SW480 (cell line): ENCODE measurements at places on chromosomes 1 and 21.

DNA sequence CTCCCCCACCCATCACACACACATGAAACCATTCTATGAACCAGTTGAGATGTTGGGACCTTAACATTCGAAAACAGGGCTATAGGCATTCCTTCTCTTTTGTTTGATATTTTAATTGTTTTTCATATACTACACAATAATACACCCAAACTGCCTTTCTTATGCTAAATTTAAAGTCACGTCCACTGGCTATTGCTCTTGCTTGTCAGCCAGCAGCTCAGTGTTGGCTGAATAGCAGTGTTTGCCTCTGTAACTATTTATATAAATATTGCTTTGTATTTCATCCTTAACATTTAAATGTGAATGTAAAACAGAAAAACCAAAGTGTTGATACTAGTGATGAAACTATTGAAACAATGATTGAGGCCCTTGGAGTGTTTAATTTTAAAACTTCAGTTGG is 234.4 kb upstream of the KCNK2 start:
- DNase-seq, result no peak

- DNase-seq, result no peak
Measured at GRCh38 chr1:39124282-39124681, 80.2 kb upstream of the MACF1 start.

DNA sequence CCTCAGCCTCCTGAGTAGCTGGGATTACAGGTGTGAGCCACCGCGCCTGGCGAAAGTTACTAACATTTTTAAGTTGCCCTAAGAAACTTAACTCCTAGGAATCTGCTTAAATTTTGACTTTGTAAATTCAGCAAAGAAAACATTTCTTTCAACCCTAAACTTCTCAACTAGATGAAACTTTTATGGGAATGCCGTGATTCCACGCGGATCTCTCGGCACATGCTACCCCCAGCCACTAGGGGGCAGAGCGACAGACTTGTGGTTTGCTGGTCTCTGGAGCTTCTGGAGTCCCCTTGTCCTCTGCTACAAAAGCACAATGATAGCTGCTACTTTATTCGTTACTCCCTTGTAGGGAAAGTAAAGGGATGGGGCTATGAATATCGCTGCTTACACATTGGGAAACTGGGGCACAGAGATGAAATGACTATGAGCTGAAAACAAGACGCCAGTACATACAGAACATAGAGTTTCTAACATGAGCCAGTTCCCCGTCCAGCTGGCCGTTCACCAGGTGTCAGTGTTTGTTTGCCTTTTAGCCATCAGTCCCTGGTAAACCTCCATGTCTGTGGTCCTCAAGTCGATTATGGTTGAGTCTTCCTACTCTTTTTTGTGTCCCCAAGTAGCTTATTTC is 114.7 kb downstream of the PBX1 start:
- no peak for DNase-seq

DNA sequence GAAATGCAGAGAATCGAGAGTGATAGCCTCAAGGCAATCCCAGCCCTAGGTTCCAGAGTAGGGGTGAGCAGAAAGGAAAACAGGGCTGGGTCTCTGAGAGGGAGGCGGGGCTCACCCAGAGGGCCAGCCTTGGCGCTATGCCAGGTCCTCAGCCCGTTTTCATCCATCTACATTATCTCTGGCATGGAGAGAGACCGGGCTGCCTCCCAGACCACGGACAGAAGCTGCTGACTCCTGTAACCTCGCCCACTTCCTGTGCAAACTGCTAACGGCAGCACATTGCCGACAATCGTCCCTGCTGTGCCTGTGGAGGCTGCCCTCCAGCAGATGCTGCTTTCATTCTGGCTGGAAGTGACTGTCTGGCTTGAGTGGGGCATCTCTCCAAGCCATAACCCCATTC is 569.1 kb downstream of the NPHP4 start:
- DNase-seq, result peak; percentile 61

DNA sequence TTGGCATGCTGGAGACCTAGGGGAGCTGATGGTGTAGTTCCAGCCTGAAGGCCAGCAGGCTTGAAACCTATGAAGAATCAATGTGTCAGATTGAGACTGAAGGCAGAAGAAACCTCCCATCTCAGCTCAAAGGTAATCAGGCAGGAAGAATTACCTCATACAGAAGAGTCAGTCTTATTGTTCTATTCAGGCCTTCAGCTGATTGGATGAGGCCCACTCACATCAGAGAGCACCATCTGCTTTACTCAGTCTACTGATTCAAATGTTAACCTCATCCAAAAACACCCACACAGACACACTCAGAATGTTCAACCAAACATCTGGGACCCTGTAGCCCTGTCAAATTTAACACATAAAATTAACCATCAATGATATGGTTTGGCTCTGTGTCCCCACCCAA is 13.7 kb upstream of the CCN1 start:
- DNase-seq, result no peak

GRCh38 chr1:16904560-16905109 is 8.9 kb downstream of the RNU1-2 start:
- DNase-seq, result peak; percentile 97

GRCh38 chr1:177190308-177190970 is 19.7 kb downstream of the BRINP2 start:
- DNase-seq, result no peak

DNA sequence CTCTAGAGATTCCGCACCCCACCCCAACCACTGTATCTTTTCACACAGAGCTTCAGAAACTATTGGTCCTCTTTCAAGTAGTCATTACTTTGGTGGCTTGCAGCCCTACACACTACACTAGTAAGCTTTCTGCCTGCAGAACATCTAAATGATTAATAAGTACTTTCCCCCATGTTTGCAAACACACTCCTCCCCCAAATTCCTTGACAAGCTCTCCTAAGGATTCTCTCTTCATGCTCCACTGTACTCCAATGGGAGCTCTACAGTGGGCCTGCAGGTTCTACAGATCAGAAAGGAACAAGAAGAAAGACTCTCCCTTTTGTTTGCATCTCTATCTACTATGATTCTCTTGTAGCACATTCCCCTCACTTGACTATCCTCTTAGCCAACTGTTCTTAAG is 16.3 kb upstream of the NUF2 start:
- DNase-seq, result no peak

DNA sequence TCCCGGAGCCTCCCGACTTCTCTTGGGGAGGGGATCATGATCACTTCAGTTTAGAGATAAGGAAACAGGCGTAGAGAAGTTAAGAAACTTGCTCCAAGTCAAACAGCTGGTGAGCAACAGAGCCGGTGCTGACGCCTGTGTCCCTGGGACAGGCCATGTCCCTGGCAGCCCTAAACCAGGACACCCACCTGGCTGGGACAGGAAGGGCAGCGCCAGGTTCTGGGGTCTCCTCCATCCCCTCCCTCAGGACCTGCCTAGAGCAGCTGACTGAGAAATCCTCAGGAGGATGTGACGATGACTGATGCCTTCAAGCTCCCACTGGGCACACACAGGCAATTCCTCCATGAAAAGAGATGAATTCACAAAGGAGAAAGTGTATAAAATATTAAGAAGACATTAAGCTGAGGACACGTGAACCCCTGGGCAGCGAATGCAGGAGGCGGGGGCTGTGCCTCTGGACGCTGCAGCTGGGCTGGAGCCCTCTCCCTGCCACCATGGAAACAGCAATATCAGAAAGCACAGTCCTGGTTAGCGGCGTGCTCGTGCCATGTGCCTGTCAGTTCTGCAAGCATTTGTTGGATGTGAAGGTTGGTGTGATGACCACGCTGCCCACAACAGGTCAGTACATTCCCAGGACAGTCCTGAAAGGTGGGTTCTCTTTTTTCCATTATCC is 40.1 kb upstream of the C1orf174 start:
- DNase-seq, result no peak

DNA sequence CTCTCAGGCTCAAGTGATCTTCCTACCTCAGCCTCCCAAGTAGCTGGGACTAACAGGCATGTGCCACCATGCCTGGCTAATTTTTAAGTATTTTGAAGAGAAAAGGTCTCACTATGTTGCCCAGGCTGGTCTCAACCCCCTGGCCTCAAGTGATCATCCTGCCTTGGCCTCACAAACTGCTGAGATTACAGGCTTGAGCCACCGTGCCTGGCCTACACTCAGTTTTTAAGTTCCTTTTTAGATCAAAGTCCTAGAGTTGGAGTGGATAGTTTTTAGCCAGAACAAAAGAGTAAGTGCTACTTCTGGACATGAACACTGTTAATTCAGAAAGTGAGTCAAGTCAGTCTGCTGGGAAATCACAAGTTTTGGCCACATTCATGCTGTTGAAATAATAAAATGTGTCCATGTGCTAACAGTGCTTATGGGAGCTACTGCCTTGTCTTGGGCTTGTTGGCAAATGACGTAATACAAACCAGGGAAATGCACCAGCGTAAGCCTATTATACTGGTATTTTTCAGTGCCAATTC is 84.2 kb downstream of the NDUFS5 start:
- DNase-seq, result no peak

- no peak for DNase-seq
Measured at GRCh38 chr21:44038063-44038462, 26.0 kb downstream of the TRAPPC10 start.

DNA sequence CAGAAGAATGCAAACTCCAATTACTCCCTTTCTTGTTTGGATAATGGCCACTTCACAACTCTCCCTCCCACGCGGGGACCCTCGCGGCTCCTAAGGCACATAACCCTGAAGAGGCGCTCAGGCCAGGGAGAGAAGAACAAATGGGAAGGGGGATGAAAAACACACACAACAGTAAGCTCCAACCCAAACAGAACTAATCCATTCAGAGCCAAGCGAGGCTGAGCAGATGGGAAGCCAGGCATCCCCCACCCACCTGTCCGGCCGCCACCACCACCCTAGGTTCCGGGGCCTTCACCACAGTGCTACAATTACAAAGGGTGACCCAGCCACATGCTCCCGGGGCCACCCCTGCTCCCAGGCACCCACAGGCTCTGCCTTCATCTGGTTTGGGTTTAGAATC is 101.5 kb downstream of the MRPL37 start:
- DNase-seq, result no peak

DNA sequence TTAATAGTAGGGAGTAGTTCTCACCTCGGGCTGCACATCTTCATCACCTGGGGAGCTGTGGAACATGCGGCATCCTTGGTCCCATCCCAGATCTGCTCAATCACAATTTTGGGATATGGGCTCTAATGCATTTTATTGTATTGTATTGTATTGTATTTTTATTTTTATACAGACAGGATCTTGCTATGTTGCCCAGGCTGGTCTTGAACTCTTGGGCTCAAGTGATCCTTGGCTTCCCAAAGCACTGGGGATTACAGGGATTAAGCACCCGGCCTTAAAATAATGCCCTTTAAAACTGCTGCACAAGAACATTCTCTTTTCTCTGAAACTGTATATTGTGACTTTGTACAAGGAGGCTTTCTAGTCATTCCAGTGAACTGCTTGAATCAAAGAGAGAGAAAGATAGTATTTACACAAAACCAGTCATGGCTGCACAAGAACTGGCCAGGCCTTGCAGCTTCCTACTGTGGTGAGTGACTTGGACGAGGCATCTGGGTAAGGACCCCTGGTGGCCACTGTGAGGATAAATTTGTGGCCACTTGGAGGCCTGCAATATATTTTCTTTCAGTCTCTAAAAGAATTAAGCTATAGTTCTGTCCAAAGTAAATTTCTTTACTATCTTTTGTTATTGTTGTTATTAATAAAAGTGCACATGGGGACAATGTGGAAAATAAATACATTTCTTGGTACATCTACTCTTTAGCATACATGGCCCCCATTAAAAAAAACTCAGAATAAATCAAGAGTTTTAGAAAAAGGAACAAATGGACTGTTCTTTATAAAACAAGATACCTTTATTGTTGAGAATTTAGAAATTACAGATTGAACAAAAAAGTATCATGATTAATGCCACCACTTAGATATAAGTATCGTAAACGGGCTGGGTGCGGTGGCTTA is 48.0 kb downstream of the TBCE start:
- peak; percentile 75 for DNase-seq

DNA sequence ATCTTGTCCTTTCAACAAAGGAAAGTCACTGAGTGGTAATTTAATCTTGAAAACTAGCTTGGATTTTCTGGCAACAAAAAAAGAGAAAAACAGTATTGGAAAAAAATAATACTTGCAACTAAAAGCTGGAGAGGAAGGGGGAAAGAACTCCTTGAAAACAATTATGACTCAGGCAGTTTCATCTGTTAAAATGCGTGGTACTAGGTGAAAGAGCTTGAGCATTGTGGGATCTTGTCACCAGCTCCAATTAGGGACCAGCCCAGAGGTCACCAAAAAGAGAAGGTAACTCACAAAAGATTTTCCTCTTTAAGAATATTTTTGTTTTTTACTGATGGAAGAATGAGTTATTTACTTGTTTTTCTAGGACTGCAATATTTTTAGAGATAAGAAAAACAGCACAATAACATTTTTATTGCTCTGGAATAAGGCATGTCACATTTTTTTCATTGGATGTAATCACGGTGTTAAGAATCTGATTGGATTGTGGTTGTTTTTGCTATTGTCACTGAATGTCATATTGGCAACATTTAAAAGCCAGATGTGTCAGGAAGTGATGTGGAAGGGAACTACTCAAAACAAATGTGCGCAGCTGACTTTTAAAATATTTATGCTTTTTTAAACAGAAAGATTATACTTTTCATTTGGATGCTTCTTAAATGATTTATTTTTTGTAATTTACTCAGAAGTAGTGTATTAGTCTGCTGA is 78.5 kb upstream of the ADAMTS5 start:
- no peak for DNase-seq

GRCh38 chr1:94058766-94059165 is 62.2 kb downstream of the ABCA4 start:
- DNase-seq, result no peak

DNA sequence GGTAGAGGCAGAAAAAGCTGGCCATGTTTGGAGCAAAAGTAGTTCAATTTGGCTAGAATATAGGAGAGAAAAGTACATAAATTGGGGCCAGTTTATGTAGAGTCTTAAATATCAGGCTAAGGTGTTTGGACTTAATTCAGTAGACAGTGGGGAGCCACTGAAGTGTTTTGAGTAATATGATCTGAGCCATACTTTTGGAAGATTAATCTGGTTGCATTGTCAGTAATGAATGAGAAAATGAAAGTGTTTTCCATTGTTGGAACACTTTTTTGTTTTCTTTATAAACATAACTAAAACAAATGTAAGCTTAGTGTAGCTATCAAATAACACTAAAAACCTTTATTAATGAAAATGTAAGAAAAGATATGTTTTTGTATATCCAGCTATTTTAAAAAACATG is 42.1 kb downstream of the POU2F1 start:
- DNase-seq, result no peak

DNA sequence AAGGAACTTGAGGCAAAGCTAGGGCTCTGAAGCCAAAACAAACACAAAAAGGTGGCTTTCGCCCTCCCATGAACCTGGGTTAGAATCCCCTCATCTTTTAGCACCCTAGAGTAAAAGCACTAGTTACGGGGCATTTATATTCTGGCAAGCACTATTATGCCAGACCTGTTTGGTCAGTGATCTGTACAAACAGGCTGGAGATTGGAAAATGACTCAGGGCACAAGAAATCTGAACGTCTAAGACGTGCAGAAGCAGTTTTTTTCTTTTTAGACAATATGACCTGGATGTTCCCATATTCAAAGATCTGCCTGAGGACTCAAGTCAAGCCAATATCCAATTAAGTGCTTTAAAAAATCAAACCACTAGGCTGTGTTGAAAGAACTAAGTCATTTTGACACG is 3.0 kb downstream of the ZNF436 start:
- no peak for DNase-seq
